ENCODE measurements at places on chromosomes 1 and 21.
A peak's percentile ranks its signal among the peaks of the same experiment; 100 is the strongest.

DNA sequence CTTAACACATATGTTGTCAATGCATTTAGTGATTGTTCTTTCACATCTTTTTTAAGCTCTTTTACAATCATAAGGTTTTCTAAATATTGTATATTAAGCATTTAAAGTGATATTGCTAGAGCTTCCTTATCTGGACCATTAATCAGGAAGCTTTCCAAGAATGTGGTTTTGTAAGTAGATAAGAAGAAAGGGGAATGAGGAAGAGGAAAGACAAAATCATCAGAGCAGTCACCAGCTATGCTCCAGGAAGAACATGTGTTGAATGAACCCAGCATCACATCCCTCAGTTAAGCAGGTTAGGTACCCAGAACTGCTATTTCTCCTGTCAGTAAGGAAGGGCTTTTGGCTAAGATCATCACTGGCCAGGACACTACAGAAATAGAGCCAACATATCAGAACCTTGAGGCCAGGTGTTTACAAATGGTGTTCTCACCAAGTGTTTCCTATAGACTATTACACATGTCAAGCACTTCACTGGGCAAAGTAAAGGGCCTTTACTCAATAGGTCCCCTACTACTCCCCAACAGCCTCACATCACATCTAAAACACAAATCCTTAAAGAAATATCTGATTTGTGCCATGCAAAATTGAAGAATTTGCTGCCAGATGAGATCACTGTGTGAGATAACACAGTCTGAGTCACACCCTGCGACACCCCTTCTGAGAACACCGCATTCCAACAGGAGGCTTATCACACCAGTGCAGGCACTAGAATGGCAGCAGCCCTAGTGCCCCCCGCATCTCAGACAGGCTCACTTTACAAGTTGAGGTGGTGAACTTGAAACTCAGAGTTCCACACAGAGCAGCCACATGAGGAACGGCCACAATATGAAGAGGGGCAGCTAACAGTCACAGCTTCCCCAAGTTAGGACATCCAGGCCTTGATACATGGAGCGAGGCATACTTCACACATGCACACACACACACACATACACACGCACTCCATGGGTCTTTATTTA lies 1.8 kb upstream of the SPRR2A start:
- no peak for DNase-seq

DNA sequence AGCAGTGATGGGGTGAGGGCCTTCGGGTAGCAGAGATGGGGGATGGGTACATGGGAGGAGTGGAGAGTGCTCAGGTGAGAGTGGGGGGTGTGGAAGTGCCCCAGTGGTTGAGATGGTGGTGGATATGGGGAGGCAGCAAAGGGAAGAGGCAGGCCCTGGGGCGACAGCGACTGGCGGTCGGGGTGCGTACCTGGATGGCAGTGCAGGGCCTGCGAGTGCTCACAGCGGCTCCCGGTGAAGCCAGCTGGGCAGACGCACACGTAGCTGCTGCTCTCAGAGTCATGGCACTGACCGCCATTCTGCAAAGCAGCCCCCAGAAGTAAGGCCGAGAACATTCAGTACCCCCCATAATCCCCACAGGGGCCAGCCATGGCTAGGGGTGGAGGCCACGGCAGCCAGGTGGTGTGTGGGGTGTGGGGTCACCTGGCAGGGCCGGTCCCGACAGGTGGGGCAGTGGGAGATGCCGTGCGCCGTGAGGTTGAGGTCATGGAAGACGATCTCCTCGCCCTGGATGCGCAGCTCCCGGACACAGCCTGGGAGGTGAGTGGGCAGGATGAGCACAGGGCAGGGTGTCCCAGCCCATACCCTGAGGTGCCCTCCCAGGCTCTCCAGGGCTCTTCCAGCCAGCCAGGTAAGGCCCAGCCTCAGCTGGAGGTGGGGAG lies 18.9 kb downstream of the LDLRAD2 start:
- DNase-seq: no peak

- no peak for DNase-seq
These were observed 47.9 kb upstream of the DYNLT5 start for GRCh38 chr1:66704177-66704875.

- DNase-seq: peak; percentile 83
These were observed 136.6 kb upstream of the VANGL1 start for GRCh38 chr1:115505148-115505571.

DNA sequence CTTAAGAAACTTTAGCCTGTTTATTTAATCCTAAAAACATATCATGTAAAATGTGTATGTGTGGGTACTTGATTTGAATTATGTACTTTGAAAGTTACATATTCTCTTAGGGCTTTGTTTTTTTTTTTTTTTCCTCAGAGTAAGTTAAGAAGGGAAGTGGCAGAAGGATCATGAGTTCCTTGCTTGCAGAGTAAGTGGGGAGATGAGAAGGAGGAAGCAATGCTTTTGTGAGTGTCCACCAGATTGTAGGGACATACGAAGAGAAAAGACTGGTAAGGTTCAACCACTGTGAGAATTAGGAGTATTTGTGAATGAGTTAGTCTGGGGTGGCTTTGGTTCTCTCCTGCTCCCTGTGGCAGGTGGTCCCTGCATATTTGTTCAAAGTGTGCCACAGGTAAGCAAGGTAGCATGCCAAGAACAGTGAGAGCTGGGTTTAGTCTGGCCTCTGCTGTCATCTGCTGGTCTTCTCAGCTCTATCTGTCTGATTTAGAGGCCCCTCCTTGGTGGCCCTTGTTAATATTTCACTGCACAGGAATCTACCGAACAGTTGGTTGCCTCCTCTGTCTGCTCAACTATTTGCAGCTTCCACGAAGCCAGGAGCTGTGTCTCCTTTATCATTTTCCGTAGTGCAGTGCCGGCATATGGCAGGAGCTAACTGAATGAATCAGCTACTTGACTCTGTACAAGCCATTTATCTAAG lies 9.5 kb downstream of the DNM3 start:
- DNase-seq: no peak

Data from NCI-H187 (cell line).